ENCODE measurements at places on chromosomes 6 and 20.

GRCh38 chr6:45710304-45710821 lies 305.3 kb downstream of the CLIC5 start:
- DNase-seq: peak; percentile 74

GRCh38 chr20:1784586-1784985 lies 110.6 kb upstream of the SIRPA start:
- no peak for DNase-seq

DNA sequence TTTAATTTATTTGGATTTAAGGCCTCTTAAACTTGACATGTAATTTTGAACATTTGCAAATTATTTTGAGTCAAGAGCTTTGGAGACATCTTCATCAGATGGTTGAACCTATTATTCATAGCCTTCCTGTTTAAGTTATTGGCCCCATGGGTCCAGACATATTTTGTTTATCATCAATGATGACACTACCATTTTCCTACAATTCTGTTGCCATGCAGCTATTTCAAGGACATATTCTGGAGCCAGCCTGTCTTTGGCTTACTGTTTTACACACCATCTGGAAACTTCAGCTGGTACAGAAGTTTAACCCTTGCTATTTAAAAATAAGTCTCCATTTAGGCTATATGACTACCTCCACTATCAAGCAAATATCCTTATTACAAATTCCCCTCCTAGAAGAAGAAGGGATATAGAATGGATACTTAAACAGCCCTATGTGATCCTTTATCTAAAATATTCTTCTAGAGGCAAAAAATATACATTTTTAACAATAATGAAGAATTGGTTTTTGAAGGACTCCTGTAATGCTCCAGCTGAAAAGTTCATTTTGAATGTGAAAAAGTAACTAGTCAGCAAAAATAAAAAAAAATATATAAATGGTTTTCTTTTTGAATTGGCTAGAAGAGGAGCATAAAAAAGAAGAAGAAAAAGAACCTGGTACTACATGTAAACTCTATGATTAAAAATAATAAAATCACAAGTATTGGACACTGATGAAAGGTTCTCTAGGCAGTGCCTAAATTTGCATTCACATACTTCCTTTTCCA lies 544.0 kb upstream of the HS3ST5 start:
- no peak for DNase-seq

DNA sequence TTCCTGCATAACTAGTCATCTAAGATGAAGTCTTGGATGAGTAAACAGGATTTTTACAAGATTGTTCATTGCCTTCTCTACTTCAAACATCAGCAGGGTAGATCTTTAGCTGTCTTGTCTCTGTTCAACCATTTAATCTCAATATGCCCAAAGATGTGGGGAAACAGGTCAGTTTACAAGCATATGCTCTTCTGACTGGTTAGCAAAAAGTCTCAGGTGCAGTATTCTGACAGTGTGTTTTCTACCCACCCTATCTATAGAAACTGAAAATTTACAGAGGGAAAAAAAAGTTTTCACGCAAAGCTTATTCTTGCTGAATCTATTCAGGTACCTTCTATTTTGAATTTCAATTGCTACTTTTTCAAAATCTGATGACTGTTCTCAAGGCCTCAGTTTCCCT lies 29.0 kb downstream of the MAP3K5 start:
- DNase-seq: no peak

DNA sequence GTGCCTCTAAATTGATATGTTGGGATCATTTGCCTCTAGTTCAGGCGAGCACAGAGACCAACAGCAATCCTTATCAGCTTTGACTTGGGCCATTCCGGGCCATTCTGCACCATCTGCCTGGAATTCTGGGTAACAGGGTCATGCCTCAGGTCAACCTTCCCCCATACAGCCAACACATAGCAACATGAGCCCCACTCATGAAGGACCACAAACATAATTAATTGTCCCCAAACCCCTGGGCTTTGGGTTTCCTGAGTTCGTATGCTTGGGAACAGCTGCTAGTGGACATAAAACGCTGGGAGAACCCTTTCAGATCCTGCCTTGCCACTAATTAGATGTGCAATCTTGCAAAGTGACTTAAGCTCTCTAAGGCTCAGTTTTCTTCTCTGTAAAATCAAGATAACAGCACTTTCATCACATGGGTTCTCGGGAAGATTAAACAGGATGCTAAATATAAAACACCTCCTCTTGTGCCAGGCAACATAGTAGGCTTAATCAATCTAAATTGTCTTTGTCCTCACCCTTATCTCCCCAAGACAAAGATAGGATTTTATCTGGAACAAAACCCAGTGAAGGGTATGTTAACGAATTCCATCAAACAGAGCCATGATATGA lies 426.5 kb downstream of the CD83 start:
- DNase-seq: no peak

DNA sequence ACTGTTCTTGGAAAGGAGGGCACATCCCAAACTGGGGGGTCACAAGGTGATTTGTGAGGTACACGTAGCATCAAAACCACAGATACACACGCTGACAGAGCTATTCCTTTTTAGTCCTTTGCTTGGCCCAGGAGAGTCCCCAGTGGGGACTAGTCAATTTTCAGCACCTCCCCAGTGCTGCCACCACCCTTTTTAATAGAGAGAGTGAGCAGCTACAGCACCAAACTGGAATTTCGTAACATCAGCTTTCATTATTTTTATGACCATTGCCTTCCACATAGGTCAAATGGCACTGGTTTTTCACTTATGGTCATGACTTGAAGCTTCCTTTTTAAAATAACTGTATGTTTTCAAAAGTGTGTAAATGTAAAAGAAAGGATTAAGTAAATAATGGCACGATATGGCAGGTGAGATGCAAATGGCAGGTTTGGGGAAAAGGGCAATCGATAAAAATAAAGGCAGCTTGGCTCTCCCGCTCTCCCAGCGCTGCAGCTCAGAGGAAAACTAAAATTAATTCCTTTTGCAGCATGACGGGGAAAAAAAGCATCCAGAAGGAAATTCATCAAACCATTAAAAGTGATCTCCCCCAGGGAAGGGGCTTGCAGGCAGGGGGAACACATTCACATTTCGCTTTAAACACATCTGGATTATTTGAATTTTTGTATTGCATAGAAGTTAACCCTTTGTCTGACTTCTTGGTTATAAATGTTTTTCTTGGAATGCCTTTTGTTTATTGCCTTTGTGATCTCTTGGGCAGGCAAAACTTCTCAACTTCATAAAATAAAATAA lies 95.2 kb downstream of the ANKRD60 start:
- no peak for DNase-seq

GRCh38 chr6:136149311-136149710 lies 100.8 kb downstream of the MTFR2 start:
- no peak for DNase-seq

- no peak for DNase-seq
Measured at GRCh38 chr6:41359617-41360313, 24.4 kb downstream of the NCR2 start.

GRCh38 chr6:40344566-40345167 lies 242.5 kb downstream of the LRFN2 start:
- no peak for DNase-seq

- no peak for DNase-seq
Measured at GRCh38 chr20:53622247-53623133, 28.9 kb upstream of the ZNF217 start.

DNA sequence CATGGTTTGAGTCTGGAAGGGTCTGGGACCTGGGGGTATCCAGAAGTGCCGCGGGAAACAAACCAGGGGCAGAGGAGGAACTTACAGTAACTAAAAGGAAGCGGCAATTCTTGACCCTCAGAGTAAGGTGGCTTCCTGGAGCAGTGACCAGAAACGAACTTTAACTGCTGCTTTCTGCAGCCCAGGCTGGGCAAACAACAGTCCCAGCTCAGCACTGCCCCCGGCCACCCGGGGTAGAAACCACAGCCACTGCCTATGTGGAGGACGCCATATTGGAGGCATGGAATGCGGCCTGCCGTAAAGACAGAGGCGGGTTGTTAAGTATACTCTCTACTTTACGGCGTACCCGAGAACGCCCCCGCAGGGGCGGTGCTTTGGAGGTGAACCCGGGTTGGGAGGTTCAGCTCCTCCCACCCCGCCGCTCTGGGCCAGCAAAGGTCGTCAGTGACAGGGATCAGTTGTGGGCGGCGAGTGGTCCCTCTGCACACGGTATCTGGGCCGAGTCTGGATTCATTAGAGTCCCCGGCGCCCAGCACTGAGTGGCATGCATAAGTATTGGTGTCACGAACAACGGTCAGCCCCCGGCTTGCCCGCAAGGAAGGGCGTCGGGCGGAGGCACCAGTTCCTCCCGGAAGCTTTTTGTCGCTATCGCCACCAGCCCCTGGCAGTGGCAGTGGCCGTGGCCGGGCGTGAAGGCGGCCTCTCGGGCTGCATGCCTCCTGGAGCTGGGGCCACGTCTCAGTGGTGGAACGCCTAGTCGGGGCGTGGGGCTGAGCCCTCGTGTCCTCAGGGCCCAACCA lies at the start of gene PDSS2:
PDSS2 (minus strand) TSS at position 282 of the 800 bp plus-strand sequence; CDS start at position 3, 279 bp downstream.
- DNase-seq: peak; percentile 82

DNA sequence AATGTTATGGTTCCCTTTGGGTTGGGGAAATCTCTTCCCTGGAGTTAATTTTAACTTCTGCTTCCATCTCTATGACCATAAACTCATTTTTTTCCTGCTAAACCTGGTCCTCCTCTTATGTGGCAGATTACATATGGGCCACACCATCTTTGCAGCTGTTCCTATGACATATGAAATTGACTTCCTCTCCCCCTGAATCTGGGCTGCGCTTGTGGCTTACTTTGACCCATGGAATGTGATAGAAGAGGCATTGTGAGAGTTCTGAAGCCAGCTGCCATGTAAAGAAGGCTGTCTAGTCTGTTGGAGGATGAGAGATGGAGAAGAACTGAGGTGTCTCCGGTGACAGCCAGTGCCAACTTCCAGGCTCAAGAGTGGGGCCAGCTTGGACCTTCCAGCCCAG lies 100.1 kb downstream of the CDC5L start:
- no peak for DNase-seq

- DNase-seq: no peak
Measured at GRCh38 chr20:46456255-46457028, 50.0 kb upstream of the ELMO2 start.

- DNase-seq: no peak
Measured at GRCh38 chr20:8330319-8330784, 198.3 kb downstream of the PLCB1 start.

DNA sequence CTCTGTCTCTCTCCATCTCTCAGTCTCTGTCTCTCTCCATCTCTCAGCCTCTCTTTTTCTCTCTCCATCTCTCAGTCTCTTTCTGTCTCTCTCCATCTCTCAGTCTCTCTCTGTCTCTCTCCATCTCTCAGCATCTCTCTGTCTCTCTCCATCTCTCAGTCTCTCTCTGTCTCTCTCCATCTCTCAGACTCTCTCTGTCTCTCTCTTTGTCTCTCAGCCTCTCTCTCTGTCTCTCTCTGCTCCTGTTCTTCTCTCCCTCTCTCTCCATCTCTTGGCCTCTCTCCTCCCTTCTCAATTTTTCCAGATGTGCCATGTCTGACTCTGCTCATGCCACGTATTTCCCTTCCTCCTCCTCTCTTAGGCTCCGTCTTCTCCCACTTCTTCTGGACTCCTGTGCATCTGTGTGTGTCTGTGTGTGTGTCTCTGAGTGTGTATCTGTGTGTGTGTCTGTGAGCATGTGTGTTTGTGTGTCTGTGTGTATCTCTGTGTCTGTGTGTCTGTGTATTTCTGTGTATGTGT lies 72.7 kb downstream of the SRC start:
- DNase-seq: no peak

DNA sequence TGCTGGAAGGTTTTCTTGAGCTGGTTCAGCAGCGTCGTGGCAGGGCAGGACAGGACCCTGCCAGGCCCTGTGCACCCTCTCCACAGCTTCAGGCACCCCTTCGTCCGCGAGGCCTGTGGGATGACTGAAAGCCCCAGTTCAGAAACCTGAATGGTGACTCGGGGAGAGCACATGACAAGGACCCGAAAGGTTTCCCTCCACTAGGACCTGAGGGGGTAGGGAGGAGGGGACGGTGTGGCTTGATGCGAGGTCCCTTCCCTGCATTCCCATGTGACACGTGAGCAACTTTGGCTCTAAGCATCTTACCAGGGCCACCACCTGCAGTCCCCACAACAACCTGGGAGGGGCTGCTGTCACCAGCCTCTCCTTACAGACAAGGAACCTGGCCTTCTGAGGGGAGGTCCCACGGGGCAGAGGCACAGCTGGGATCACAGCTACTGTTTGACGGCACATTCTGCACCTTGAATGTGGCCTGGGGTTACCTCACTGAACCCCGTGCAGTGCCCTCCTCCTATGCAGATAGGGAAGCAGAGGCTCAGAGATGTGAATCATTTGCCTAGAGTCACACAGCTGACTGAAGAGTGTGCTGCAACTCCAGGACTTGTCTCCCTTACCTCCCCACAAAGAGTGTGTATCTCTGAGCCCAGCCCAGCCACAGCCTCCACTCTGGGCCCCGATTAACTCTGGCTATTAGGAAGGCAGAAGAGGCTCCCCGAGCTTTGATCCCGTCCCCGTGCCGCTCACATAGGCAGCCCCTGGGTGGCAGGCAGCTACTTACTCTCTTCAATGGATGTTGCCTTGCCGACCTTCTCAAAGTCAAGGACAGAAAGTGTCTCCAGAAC lies 84.6 kb downstream of the PTPN1 start:
- no peak for DNase-seq

GRCh38 chr20:31760519-31761240 lies 21.6 kb downstream of the TPX2 start:
- DNase-seq: no peak

GRCh38 chr20:47711046-47711752 lies 74.1 kb downstream of the SULF2 start:
- DNase-seq: no peak

GRCh38 chr6:32432050-32432450 lies 7.6 kb upstream of the HLA-DRA start:
- DNase-seq: no peak

DNA sequence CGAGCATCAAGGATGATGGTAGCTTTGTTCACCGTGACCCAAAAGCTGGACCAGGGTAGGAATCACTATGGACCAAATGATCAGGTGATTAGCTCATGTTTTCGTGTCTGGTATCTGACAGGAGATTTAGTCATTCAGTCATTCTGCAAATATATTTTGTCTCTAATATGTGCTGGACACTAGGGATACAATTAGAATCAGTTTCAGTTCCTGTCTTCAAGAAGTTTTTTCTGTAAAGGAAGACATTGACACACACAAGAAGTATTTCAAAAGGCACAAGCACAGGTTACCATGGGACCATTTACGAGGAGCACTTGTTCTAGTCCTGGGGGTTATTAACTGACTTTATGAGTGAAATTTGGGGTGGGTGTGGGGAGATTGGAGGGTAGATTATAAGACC lies 244.9 kb downstream of the HIVEP2 start:
- DNase-seq: no peak

DNA sequence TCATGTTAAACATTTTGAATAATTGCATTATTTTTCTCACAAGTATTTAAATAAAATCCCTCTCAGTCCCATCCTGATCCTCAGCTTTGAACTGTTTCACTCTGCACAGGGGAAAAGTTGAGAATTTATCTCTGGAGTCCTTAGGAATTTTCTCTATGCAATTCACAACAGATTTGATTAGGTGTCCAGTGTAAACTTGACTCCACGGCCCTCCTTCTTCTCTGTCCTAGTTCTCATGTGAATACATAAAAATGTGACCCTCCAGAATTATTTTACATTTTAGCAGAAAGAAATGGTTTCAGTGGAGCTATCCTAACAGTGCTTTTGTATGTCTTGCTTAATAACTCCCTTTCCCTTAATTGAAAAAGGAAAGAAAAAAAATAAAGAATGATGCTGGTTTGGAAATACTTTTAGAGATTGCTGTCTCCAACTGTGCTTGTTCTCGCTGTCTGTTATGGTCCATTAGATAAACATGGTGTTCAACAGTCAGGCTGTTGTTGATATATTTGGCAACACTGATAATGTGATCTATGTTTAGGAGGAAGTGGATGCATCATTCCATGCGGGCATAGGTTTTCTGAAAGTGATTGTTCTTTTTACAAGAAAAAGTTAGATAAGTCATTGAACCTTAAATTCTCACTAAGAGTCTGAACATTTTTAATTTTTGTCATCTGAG lies 599.4 kb upstream of the CITED2 start:
- no peak for DNase-seq

All from stimulated activated CD4-positive, alpha-beta T cell treated with anti-CD3 and anti-CD28 coated beads, TNF-alpha, amount 100 ng/mL, for 1 hour (primary cell).